Body of pancreas (tissue), 4 donors: ENCODE measurements at places on chromosomes 1 and 21. TPM values are rescaled to one million over a fixed set of nuclear protein-coding genes. Genes with fewer than 3 reads are reported as not detected.

DNA sequence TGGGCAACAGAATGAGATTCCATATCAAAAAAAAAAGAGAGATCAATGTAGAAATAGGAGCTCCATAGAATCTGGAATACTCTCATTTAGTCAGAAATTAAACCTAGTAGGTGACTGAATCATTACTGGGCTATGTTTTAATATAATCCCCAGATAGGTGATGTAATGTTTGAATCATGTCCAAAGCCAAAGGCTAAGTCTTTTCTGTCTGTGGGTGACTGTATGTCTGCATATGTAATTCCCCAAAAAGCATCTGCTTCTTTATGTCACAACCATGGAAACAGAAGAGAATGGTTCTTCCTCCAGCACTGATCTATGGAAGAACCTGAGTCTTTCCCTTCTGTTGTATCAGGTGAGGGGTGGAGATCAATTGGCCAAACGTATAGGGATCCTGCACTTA lies 5.8 kb downstream of the LAMC2 start:
- H3K4me1 ChIP-seq = no peaks in the 10 kb centered on the region
- no peak overlapping the region for H3K4me3 ChIP-seq
- peaks cover 5% of the 10 kb centered on the region for H3K27me3 ChIP-seq
- no peak for DNase-seq

GRCh38 chr1:31798433-31799195 lies 17.2 kb downstream of the SPOCD1 start:
- H3K4me3 ChIP-seq = no peak overlapping the region
- no peaks in the 10 kb centered on the region for H3K4me1 ChIP-seq
- no peak overlapping the region for H3K27ac ChIP-seq

Gene TSPEAR
- 0.52 TPM for total RNA-seq

DNA sequence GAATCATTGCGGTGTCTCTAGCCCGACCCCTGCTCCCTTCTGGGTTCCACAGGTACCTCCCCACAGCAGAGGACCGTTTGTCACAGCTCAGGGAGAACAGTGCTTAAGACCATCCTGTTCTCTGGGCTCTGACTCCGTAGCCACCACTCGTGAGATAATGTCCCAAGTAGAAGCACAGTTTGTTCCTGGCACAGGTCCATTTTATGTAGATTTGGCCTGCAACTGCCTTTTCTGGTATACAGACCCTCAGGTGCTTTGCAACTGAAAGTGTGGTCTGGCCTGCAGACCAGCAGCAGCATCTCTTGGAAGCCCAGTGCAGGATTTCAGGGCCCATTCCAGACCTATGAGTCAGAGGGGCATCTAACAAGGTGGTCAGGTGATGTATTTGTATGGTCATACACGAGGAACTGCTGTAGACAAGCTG lies 28.4 kb upstream of the TMEM125 start:
- no peak overlapping the region for H3K27ac ChIP-seq
- peaks cover 24% of the 10 kb centered on the region for H3K4me1 ChIP-seq
- no peaks in the 10 kb centered on the region for H3K27me3 ChIP-seq
- DNase-seq = no peak
- H3K4me3 ChIP-seq = no peak overlapping the region
- no peaks in the 10 kb centered on the region for H3K36me3 ChIP-seq

GRCh38 chr1:56578138-56578962 lies 1.0 kb downstream of the PLPP3 start:
- peak; percentile 74 for DNase-seq
- H3K4me1 ChIP-seq = peaks cover 50% of the 10 kb centered on the region
- H3K27me3 ChIP-seq = no peaks in the 10 kb centered on the region
- H3K27ac ChIP-seq = peak overlapping the region; percentile 95
- H3K4me3 ChIP-seq = peak overlapping the region; percentile 84

- no peaks in the 10 kb centered on the region for H3K27me3 ChIP-seq
- H3K27ac ChIP-seq = no peak within 1 kb of the TSS
- peaks cover 30% of the 10 kb centered on the region for H3K4me1 ChIP-seq
- DNase-seq = no peak
Measured at GRCh38 chr1:14598498-14599182, at the start of gene KAZN. Gene KAZN, plus strand, starts transcription at chr1:14598685.

DNA sequence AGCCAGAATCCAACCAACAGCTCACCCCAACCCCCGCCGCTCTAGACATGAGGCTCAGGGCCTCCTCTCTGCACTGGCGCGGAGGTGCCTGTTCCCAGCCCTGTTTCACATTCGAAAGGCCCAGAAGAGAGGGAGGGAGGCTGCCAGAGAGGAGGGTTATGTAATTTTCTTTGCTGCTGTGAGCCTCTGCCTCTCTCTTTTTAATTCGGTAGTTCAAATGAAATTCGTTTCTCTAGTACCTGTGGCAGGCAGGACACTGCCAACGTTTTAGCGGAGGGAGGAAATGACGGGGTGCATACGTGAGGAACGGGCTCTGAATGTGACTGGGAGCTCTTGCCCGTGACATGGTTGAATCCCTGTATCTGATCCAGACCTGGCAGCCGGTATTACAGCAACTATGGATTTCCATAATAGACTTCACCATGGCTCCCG lies 9.4 kb downstream of the PRDM16 start:
- peak; percentile 14 for DNase-seq
- peak overlapping the region; percentile 77 for H3K27ac ChIP-seq
- H3K36me3 ChIP-seq = no peaks in the 10 kb centered on the region
- H3K4me1 ChIP-seq = peaks cover 69% of the 10 kb centered on the region
- H3K4me3 ChIP-seq = no peak overlapping the region

- H3K27me3 ChIP-seq = no peaks in the 10 kb centered on the region
- no peak overlapping the region for H3K4me3 ChIP-seq
- peaks cover 63% of the 10 kb centered on the region for H3K4me1 ChIP-seq
- H3K36me3 ChIP-seq = no peaks in the 10 kb centered on the region
- H3K27ac ChIP-seq = peak overlapping the region; percentile 83
Measured at GRCh38 chr1:85461216-85461918, 3.6 kb downstream of the DDAH1 start.

GRCh38 chr1:154422521-154422920 lies 17.4 kb downstream of the IL6R start:
- no peak overlapping the region for H3K4me3 ChIP-seq
- no peaks in the 10 kb centered on the region for H3K36me3 ChIP-seq
- peaks cover 83% of the 10 kb centered on the region for H3K4me1 ChIP-seq
- DNase-seq = no peak
- no peaks in the 10 kb centered on the region for H3K27me3 ChIP-seq
- H3K27ac ChIP-seq = peak overlapping the region; percentile 8

DNA sequence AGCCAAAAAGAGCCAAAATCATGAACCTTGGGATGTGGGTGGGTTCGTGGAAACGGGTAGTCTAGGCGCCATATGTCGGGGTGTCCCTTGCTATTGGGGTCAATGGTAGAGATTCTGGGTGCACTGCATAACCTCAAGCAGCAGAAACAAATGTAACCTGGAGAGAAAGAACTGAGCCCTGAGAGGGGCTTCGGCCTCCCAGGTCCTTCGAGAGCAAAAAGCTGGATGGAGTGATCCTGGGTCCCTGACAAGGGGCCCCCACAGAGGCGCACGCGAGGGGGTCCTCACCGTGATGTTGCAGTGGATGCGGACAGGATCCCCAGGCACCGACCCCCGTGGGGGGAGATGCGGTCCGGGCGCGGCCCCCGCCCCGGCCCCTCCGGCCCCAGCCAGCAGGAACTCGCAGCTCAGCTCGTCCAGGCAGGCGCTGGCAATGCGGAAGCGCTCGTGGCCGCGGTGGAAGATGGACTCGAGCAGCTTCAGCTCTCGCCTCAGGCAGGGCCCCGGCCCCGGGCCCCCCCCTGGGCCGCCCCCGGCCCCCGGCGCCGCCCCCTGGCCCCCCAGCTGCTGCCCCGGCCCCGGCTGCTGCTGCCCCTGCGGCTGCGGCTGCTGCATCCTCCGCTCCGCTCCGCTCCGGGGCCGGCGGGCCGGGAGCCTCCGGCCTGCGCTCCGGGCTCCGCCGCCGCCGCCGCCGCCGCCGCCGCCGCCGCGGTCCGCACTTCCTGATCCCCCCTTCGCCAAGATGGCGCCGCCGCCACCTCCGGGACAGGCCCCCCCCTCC lies at the start of gene UBE2Q1:
TSS of gene UBE2Q1 (minus strand) at position 724 of the 781 bp plus-strand sequence. CDS start at position 615, 109 bp downstream.
- peaks cover 19% of the 10 kb centered on the region for H3K36me3 ChIP-seq
- H3K4me3 ChIP-seq = peak within 1 kb of the TSS; percentile 78
- H3K27ac ChIP-seq = peak within 1 kb of the TSS; percentile 96
- peak; percentile 59 for DNase-seq
- H3K27me3 ChIP-seq = no peaks in the 10 kb centered on the region
- peaks cover 30% of the 10 kb centered on the region for H3K4me1 ChIP-seq

DNA sequence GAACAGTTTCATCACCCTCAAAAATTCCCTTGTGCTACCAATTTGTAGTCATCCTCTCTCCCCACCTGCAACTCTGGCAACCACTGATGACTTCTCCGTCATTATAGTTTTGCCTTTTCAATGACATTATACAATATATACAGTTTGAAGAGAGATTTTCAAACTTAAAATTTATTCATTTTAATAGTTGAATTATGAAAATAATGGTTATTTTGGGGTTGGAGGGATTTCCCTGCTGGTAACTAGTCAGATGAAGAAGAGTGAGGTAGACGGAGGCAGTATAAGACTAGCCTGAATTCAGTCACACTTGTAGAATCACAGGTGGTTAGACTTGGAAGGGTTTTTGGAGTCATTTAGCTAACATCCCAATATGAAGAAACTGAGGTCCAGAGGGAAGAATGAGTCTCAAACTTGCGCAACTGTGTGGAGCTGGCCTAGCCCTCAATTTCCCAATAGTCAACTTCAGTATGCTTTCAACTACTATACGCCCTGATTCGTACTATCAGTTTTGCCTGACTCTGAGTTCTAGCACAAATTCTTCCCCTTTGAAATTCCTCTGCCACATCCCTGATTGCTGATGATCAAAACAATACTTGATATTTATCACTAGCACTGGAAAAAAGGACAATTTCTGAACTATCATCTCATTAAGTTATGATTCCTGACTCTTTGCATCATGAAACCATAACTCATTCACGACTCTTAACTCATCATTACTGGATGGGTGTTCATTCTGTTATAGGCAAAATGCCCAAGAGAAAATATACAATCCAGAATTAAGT lies 54.2 kb downstream of the VANGL2 start:
- H3K27ac ChIP-seq = no peak overlapping the region
- no peaks in the 10 kb centered on the region for H3K36me3 ChIP-seq
- peaks cover 5% of the 10 kb centered on the region for H3K4me1 ChIP-seq
- no peak for DNase-seq
- no peak overlapping the region for H3K4me3 ChIP-seq
- H3K27me3 ChIP-seq = no peaks in the 10 kb centered on the region

Gene LIN28A
- total RNA-seq = not detected

Gene ATF3
- total RNA-seq = 8.6 TPM
